ENCODE measurements at places on chromosomes 3 and 15.

DNA sequence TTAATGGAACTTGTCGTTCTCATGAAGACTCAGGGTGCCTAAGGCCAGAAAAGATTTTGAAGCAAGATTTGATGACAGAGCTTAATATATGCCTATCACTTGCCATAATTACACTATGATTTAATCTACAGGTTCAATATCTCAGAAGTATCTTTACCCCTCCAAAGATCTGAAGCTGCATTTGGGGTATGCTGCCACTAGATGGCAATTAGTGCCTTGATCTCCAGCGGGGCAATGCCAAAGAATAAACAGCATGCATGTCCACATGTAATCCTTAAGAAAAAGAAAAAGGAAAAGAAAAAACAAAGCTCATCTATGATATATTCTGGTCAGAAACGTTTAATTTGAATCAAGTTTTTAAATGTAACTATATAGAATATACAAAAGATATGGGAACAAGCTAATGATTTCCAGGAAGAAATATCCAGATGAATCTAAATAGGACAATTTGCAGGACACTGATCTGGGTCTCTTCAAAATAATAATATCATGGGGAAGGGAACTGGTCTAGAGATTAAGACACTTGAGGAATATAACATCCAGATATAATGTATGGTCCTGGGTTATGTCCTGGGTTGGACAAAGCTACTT is 55.0 kb upstream of the SOX14 start:
- no peak for DNase-seq

DNA sequence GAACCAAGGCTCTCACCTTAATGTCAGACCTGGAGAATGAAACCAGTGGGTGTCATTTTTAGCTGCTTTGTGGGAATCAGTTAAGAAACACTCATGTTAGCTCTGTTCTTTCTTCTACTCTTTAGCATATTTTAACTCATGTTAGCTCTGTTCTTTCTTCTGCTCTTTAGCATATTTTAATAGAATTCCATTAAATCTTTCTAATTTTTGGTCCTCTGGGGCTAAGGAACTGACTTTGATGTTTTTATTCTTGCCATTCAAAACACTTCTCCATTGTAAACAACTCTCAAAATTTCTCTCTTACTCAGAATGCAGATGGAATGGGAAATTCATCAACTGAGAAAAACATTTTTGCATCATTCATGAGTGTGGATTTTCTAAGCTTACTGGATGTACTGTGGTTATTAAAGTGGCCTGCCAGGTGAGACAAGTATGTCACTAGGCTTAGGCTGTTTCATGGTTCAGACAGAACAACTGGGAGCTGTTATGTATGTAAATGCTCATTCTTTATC is 680.6 kb downstream of the ROBO2 start:
- DNase-seq, result no peak

DNA sequence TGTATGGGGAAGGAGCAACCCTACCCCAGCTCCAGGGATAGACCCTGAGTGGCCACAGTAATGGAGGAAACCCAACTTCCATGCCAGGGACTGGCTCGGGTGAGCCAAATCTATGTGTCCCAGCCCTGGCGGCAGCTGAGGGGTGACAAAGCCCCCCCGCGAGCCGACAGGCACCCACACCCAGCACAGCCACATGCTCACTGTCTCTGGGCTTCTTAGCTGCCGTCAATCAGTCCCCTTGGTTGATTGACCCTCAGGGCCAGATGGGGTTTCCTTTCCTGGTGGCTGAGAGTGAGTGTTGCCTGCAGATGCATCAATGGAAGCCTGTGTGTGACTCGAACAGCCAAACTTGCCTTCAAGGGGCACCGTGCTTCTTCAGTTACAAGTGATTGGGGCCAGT is 2.1 kb upstream of the OCA2 start:
- DNase-seq, result no peak

DNA sequence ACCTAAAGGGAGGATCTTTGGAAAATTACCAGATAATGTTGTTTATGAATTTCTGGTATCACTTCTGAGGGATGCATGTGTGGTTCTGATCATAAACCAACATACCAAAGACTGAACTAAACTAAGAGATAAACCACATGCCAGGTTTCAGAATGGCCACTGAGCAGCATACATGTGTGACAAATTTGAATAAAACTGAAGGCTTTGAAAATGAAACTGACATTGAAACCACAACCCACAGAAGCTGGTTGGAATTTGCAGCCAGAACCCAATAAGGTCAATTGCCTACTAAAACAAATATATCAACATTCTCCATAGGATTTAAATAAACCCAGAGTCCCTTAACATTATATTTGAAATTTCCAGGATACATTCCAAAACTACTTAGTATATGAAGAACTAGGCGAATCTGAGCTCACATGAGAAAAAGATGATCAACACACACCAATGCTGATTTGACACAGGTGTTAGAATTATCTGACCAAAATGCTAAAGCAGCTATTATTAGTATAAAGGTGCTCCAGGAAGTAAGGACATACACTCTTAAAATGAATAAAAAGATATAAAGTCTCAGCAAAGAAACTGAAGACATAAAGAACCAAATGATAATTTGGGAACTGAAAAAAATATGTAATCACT is 125.0 kb downstream of the ZNF280D start:
- DNase-seq, result no peak

GRCh38 chr3:114427285-114428043 is 133.6 kb downstream of the TIGIT start:
- DNase-seq, result no peak

- no peak for DNase-seq
Observed at GRCh38 chr3:157523814-157524213, 20.6 kb upstream of the VEPH1 start.

DNA sequence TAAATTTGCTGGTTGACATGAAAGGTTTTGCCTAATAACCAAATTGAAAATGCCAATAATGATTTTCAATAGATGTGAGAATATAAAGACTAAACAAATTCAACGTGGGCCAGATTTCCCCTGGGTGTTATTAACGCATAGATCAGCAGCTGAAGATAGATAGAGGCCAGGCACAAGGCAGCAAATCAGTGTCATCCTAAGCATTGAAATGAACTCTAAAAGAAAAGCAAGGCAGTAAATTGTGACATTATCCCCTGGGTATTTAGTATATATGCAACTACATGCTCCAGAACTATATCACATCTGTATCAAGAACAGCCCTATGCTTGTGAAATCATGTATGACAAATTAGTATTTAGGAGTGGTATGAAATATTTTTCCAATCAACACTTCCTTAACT is 167.1 kb upstream of the EPHA3 start:
- no peak for DNase-seq

GRCh38 chr15:66884115-66884622 is 181.2 kb upstream of the SMAD3 start:
- DNase-seq, result no peak

- DNase-seq, result no peak
Observed at GRCh38 chr15:52005748-52006701, 13.0 kb upstream of the MAPK6 start.

DNA sequence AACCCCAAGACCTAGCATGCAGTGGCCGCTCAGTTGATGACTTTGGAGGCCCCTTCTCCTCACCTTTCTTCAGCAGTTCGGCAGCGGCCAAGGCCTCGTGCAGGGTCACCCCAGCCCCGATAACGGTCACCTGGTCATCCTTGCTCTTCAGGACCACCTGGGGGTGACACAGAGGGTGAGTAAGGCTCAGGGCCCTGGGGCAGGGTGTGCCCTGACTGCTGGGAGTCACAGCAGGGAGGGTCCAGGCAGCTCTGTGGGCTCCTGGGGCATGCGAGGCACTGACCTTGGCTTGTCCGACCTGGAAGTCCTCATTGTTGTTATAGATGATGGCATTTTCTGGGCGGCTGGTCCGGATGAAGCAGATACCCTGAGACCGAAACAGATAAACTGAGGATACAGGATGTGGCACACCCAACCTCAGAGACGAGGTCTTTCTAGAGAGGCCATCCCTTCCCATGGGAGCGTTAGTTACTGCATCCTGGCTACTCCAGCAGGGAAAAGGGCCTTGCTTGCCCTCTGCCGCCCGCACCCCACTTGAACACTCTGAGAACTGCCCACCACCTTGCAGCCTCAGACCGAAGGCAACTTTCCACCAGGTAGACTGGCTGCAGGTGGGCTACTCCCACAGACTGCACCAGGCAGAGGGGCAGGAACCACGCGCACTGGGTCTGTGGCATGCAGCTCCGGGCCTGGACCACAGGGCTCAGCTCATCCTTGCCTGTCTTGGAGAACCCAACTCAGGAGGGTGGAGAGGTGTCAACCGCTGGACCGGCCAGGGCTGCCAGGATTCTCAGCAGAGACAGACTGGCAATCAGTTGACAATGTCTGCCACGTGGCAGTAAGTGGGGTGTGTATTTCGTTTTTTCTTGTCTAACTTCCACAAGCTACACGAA is 27.6 kb downstream of the TKT start:
- no peak for DNase-seq

- no peak for DNase-seq
Observed at GRCh38 chr3:197545571-197545970, 10.2 kb downstream of the BDH1 start.

GRCh38 chr3:190644766-190645165 is 130.9 kb downstream of the IL1RAP start:
- DNase-seq, result no peak

- no peak for DNase-seq
Observed at GRCh38 chr3:196638861-196639482, 522 bp upstream of the NRROS start.

DNA sequence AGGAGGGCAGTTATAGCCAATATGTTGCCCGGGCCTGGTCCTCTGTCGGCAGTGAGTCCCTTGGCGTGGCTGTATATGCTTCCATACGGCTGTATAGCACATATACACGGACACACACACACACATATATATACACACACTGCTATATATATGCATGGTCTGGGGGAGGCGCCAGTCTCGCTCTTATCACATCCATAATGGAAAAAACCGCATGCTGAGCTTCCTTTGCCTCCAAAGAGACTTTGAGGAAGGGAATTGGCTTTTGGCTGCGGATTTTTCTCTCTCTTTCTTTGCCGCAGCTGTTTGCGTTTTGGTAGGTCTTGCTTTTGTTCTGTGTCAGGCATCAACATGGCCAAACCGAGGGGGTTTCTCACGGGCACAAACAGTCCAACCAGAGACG is 11.3 kb upstream of the TMEM115 start:
- no peak for DNase-seq

- DNase-seq, result no peak
Observed at GRCh38 chr15:79496838-79497237, 64.7 kb downstream of the MINAR1 start.

DNA sequence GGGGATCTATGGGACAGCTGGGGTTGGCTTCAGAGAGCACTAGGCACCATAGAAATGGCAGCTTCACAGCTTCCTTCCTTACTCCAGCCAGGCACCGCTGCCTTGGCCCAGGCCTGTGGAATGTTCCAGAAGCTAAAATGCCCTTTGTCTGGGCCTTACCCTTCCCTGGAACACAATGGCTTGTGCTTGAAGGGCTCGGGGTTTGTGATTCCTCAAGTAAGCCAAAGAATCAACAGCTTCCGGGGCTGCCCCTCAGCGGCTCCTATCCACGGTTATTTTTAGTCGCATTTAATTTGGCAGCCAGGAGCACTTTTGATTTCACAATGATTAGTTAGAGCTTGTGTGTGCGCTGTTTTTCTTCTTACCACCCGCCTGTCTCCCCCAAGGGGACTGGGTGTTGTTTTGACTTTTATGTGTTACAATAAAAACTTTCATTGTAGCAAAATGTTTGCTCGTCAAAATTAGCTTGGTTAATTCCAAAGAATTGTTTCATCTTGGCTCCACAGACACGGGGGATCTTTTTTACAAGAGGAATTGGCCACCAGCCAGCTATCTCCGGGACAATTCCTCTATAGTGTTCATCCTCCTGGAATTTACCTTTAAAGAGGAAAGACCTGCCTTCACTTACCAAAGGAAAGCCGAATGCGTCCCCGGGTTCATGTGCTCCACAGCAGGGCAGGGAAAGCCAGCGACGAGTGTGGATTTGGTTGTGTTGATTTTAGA is 73.8 kb downstream of the TLE3 start:
- DNase-seq, result no peak

DNA sequence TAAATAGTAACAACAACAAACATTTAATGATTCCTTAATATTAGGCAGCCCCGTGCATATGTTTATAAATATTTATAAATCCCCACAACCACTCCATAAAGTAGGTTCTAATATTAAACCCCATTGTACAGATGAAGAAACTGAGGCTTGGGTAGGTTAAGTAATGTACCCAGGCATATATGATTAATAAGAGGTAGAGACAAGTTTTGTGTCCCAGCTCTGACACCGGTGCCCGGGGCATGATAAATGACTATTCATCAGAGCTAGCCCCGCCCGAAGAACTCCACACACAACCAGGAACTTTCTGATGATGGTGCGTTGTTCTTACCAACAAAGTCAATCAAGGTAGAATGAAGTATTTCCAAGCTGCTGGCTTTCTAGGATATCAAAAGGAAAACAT is 19.4 kb downstream of the CDCP1 start:
- no peak for DNase-seq

DNA sequence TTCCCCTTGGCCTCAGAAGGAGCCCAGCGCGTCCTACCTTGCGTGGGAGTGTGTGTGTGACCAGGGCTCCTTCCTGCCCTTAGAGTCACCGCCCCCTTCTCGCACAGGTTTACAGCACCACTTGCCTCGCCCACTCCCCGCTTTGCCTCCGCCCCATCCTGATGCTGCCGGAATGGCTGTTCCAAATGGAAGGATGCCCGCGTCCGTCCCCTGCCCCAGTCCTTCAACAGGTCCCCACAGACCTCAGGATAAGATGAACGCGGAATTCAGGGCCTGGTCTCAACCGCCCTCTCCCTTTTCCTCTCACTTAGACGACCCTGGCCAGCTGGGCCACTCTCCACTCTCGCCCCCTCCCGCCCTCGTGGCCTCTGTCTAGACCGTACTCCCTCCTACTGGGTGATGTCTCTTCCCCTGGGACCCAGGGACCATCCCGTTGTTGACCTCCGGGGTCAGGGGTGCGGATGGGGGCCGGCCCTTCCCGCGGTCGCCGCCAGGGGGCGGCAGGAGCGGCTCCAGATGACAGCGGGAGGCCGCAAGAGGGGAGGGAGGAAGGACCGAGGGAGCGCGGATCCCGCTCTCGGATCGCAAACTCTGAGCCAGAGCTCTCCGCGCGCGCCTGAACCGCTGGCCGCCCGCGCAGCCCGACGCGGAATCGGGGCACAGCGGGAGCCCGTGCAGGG is at the start of gene THSD4:
Gene THSD4 (plus strand): TSS at position 585 of the 680 bp plus-strand sequence.
- DNase-seq, result no peak

- DNase-seq, result no peak
Observed at GRCh38 chr3:184757022-184757651, 45.3 kb upstream of the MAGEF1 start.

- DNase-seq, result no peak
Observed at GRCh38 chr3:150449169-150449721, 41.1 kb downstream of the TSC22D2 start.

- no peak for DNase-seq
Observed at GRCh38 chr3:100090669-100091005, 23.7 kb downstream of the FILIP1L start.

Measured in NCI-H1092 (cell line).